ENCODE measurements at places on chromosomes 6 and 20.
A peak's percentile ranks its signal among the peaks of the same experiment; 100 is the strongest.

GRCh38 chr6:107116931-107117330 lies 1.6 kb upstream of the BEND3 start:
- no peak for DNase-seq

DNA sequence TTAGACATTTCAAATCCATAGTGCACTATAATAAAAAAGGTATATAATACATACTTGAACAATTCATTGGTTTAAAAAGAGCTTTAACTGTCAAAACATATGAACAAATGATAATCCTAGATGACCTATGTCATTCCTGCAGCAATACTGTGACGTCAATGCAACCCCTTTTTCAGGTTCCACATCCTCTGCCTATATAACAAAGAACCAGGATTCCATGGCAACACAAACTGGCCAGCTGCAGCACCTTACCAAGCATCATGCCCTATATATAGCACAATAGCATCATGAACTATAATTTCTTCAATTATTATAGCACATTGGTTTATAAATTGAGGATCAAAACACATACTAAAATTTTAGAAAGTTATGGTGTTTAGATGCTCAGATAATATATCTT lies 578 bp upstream of the PTCHD4 start:
- no peak for DNase-seq

- DNase-seq = peak; percentile 47
Measured at GRCh38 chr6:45421709-45422502, 44.2 kb upstream of the SUPT3H start.

- no peak for DNase-seq
Measured at GRCh38 chr6:44294832-44295791, 18.0 kb downstream of the AARS2 start.

DNA sequence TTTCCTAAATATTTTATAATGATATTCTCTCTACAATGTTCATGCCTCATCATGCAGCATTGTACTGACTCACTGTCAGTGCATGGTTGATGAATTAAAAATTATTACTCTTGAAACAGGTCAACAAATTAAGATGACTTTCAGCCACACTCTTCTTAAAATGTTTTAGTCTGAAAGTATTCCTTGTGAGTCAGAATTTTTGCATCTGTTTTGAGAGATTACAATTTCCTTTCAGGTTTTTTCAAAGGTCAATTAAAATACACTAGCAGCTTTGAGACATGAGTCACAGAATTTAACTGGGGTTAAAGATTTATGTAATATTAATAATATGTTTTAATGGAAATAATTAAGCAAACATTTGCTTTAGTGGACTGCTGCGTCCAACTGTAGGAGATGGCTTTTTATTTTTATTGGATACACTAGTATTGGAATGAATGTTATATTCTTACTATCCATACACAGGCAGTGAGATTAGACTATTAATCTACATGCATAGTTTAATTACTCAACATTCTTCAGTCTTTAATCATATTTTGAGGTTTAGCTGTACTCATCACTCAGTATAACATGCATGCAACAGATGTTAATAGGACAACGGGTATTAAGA lies 9.7 kb downstream of the COL12A1 start:
- no peak for DNase-seq

DNA sequence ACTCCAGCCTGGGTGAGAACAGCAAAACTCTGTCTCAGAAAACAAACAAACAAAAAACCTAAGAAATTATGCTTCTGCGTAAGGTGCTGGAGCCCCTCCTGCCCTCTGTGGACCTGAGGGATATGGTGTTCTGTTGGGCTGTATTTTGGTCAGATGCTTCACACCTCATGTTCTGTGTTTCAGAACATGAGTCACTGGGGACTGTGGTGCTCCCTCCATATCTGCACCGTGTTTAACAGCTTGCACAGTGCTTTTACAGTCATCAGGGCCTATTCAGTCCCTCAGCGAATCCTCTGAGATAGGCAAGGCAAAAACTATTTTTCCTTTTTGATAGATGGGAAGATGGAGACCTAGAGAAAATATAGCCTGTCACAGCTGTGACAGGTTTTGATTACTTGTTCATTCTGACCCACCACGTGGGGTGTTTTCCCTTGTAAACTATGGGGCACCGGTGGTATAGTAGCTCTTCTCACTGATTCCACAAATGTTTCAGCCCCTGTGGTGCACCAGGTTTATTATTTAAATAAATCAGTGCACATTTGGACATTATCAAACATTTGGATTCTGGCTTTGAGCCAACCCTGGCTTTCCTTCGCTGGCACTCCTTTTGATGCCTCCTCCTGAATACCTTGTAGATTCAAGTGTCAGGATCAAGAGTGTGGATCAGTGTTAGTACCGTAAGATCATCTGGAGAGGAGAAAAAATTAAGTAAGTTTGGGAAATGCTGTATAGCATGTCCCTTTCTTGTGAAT lies 9.6 kb downstream of the TTPAL start:
- no peak for DNase-seq

- DNase-seq = no peak
Measured at GRCh38 chr6:133539502-133540259, 298.5 kb downstream of the EYA4 start.

- no peak for DNase-seq
Measured at GRCh38 chr6:4313044-4313686, 177.8 kb upstream of the ECI2 start.

- DNase-seq = no peak
Measured at GRCh38 chr6:33160728-33161344, 31.4 kb downstream of the COL11A2 start.

DNA sequence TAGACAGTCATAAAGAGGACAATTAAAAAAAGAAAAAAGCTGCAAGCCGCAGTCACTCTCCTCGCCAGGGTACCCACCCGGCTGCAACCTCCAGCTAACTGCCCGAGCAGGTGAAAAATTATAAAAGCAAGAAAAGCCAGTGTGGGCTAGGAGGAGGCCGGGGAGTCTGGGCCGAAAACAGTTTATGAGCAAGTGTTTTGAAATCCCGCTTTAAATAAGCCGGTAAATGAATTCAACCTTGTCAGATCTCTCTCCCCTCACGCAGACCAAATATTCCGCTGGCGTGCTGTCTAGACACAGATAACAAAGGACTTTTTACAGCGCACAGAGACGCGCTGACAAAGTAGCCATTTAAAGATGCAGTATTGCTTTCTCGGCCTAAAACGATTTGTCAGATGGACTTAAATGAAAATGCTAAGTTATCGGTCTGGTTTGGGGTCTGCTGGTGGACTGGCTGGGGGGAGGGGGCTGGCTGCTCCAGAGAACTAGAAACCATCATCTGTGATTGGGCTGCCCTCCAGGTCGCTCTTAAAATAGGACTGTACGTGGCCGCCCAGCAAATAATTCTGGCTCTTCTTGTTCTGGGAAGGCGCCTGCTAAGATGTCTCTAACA lies 24.6 kb downstream of the PMEPA1 start:
- no peak for DNase-seq

GRCh38 chr6:2960935-2961334 lies 10.4 kb downstream of the SERPINB6 start:
- no peak for DNase-seq

GRCh38 chr20:19859444-19859843 lies 101.4 kb downstream of the RIN2 start:
- no peak for DNase-seq

DNA sequence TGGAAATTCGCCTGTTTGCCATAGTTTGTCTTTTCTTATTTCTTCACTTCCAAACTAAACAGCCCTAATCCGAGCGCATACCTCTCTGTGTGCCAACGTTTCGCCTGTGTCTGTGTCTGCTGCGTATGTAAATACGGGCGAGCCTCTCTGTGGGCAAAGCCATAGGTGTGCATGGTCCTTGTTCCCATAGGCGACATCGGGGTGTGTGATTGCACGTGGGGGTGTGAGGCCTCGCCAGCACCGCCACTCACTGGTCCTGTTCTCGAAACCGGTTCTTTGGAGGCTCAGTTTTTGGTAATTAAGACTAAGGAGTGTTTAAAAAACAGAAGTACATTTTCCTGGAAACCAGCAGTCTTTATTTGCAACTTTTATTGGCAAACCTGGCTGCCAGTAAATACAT lies 6.0 kb upstream of the FOXC1 start:
- DNase-seq = no peak

DNA sequence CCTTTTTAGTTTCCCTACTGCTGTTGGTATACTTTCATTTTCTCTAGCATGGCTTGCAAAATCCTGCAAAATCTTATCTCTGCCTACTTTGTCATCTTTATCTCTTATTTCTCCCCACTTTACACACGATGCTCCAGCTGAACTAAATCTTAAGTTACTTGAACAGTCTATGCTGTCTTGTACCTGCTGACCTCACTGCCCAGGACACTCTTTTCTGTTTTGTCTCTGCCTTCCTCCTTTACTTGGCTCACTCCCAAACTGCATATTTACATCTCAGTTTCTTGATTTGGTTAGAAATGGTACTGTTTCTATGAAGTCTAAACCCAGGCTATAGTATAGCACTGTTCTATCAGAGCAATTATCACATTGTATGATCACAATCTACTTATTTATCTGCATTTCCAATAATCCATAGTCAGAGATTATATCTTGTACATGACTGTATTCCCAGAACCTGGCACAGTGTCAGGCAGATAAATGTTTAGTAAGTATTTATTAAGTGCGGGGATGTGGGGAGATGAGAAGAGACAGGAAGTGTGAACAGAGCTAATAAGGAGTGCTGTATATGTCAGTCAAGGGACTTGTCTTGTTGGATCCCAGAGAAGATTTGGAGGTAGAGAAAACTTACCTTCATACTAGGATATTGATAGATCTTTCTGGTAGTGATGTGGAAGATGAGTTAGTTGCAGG lies 57.6 kb downstream of the ADGRG6 start:
- DNase-seq = no peak

DNA sequence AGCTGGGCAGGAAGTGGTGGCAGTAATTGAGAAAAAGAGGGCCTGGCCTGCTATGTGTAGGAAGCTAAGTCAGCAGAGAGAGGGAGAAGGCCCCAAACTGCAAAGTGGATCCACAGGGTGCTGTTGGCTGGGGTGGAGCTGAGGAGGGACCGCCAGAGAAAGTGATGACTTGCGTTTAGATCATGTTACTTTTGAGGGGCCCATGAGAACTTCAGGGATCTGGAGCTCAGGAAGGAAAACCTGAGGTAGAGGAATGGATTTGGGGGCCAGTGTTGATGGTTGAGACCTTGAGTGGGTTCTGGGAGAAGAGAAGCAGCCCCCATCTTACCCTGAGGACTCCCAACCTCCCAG lies 155.5 kb downstream of the MRPL14 start:
- no peak for DNase-seq

DNA sequence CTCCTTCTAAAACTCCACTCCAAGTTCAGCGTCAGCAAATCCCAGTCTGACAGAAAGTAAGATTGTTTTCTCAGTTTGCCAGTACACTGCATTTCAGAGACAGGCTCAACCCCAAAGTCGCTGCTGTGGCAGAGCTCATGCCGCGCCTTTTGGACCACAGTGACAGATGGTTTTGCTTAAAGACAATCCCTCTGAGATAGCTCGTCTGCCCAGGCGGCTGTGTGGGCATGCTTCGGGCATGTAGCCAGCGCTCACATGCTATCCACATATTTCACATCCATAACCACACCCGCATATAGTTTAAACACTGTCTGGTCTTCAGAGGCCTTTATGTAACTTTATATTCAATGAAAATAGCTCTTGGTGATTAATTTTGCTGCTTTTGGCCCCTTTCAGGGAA lies 14.7 kb upstream of the PXDC1 start:
- DNase-seq = no peak

DNA sequence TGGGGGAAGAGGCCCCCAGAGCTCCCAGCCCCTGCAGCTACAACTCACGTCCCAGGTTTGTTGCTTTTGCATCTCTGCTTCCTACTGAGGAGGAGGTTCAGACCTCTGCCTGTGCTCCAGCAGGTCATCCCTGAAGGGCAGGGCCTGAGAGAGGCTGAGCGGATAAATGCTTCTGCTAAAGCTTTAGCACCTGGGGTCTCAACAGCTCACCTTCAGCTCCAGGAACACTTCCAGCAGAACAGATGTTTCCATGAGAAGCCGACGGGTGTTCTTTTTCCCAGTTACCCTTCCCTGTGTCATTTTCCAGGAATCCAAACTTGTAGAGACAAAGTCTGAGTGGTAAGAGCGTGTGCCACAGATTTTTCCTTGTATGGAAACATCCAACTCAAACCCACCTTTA lies 208.8 kb downstream of the TBC1D7 start:
- no peak for DNase-seq

- no peak for DNase-seq
Measured at GRCh38 chr6:135044639-135045038, 10.0 kb downstream of the HBS1L start.

GRCh38 chr20:4545526-4545925 lies 176.2 kb upstream of the PRND start:
- DNase-seq = no peak

DNA sequence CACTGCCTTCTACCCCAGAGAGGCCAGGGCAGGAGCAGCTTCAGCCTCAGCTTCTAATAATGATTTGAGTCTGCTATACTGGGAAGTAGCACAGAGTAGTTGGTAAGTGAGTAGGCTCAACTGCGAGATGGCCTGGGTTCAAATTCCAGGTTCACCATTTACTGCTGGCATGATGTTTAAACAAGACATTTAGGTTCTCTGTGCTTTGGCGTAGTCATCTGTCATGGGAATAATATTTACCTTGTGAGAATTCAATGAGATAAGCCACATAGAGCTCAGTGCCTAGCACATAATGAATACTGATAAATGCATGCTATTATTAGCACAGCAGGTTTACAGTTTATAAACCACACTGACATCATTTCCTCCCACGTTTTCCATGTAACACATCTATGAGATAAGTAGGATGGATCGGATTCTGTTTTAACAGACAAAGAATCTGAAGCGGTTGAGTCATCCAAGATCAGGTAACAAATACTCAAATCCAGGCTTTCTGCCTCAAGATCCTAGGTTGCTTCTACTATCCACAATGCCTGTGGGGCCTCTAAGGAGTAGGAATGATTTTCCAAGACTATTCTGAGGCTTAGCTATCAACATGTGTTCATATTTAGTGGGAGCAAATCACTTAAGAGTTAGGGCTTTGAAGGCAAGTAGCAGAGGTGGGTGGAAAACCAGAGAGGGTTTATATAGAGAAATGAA lies 72.9 kb upstream of the DTNBP1 start:
- DNase-seq = no peak

GRCh38 chr6:168045141-168045691 lies 33.8 kb downstream of the FRMD1 start:
- DNase-seq = no peak

DNA sequence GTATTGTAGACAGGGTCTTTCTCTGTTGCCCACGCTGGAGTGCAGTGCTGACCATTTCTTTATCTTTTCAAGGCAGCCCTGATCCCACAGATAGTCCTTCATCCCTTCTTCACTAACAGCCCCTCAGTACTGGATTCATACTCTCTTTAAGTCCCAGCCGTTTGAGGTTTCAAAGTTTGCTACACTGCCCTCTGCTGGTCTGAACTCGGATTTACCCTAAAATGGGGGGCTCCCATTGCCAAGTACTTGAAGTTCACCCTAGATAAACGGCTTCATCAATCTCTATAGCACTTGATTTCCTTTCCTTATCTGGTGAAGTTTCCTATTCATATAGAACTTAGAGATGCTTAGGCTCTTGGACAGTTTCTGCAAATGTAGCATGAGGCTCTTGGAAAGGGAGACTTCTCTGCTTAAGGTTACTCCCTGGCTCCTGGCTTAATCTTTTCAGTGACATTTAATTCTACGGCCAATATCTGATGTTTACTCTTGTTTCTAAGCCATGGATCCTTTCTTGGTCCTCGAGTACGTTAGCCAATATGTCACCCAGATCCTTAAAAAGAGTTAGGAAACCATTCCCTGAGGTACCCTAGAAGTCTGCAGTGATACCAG lies 21.4 kb upstream of the PREP start:
- DNase-seq = peak; percentile 72

Measured in CD4-positive, alpha-beta T cell treated with Interleukin-4 for 4 hours (primary cell).